Naive thymus-derived CD8-positive, alpha-beta T cell (primary cell): ENCODE measurements at places on chromosomes 6 and 20. TPM values are rescaled to one million over a fixed set of nuclear protein-coding genes. Genes with fewer than 3 reads are reported as not detected.

The FAM217A gene
- not detected for polyA plus RNA-seq

The C2 gene
- polyA plus RNA-seq, result not detected

The ANKRD6 gene
- polyA plus RNA-seq, result 3.1 TPM

The TIAM2 gene
- 0.09 TPM for polyA plus RNA-seq
